ENCODE measurements at places on chromosomes 13 and 19. TPM values are rescaled to one million over a fixed set of nuclear protein-coding genes. Genes with fewer than 3 reads are reported as not detected.

Gene PSG11
- not detected for total RNA-seq

Gene HSH2D
- 1.1 TPM for total RNA-seq

Gene KLF2
- 11.4 TPM for total RNA-seq

Gene ZNF628
- total RNA-seq, result 4.4 TPM

Gene SERTAD3
- 8.9 TPM for total RNA-seq

Data from esophagus squamous epithelium (tissue), 5 donors.